ENCODE measurements at places on chromosomes 12 and 14. TPM values are rescaled to one million over a fixed set of nuclear protein-coding genes. Genes with fewer than 3 reads are reported as not detected.

Gene SPRYD4
- 4.2 TPM for total RNA-seq

Gene KLRC1
- 5.4 TPM for total RNA-seq

Gene ARL1
- total RNA-seq = 64.9 TPM

Gene MAP3K9
- 8.0 TPM for total RNA-seq

Gene ADAM20
- 4.8 TPM for total RNA-seq

Gene GZMB
- total RNA-seq = 11.1 TPM

All from spleen (tissue), 13 donors.